ENCODE measurements at places on chromosomes 1 and 21.

DNA sequence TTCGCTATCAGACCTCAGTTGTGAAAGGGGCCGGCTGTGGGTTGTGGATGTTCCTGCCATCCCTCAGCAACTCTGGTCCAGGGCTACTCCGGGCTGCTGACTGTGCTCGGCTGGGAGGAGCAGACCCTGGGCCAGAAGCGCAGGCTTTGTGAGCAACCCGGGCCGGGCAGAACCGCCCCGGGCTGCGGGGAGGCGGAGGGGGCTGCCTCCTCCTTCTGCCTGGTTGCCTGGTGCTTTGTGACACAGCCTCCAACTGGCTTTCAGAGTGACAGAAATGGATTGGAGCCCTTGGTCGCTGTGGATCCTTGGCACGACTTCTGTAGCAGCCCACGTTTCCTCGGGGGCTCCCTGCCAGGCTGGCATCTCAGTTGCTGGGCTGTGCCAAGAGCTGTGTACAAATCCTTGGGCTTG, 10.0 kb downstream of the DRAXIN start:
- DNase-seq: no peak

DNA sequence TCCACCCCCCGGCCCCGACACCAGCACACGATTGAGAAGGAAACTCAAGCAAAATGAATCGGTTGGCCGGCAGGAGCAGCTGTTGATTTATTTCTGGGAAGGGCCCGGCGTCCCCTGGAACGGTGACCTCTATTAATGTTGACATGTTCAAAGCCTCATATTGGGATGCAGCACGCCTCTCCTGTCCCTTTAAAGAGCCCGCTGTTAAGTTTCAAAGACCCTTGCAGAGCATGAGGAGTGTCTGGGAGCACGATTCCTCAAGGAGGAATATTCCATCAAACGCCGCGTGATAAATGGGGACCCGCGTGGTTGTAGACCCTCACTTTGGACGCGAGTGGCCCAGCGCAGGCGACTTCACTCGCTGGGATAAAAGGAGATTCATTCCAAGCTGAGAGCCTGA, 21.5 kb upstream of the ACTL8 start:
- DNase-seq: no peak

DNA sequence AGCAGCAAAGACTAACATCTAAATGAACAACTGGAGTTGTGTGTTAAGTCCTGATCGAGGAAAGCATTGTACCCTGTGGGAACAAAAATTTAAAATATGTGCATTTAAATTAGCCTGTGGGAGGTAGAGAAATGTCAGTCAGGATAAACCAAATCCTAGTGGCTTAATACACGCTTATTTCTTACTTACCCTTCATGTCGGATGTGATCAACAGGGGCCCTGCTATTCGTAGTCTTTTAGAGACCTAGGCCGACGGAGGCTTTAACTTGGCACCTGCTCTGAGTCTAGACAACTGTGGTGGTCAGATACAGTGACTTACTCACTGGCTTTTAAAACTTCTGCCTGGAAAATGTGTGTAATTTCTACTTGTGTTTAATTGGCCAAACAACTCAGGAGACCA, 10.2 kb downstream of the GSTM3 start:
- no peak for DNase-seq

GRCh38 chr1:46484783-46485490, 4.7 kb upstream of the DMBX1 start:
- no peak for DNase-seq

DNA sequence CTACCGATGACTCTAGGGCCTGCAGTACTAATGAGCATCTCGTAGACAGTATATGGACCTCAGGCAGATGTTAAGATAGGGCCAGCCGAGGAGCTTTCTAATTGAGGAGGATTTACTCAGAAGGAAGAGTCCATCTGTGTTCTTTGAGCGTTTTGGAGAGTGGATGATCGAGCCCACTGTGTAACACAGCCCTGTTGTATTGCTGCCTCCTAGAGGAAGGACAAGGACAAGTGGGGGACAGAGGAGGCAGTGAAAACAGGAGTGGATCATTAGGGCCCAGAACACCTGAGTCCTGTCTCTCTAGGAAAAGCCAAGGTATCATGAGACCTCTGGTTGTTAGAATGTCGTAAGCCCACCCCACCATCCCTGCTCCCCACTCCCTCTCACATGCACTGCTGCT, 62.9 kb downstream of the TBX19 start:
- DNase-seq: no peak

- DNase-seq: no peak
Measured at GRCh38 chr21:22890656-22891055, 1892.4 kb downstream of the NCAM2 start.

GRCh38 chr1:169812131-169812530, 17.4 kb upstream of the METTL18 start:
- no peak for DNase-seq

GRCh38 chr1:10033359-10033845, 644 bp downstream of the UBE4B start:
- peak; percentile 26 for DNase-seq

DNA sequence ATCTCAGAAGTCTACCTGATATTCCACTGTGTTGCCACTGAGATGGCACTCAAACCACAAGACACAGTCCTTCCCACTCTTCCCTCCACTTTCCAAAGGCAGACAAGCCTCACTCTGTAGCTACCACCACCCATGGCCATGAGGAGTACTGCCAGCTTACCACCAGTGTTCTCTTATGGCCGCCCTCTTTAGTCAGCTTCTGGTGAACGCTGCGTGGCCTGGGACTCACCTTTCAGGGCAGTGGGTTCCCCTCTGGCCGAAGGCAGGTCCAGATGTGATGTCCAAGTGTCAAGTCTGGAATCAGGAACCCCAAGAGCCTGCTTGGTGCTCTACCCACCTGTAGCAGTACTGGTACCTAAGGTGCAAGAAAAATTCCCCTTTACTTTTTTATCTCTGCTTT, 580.8 kb downstream of the LRRIQ3 start:
- DNase-seq: no peak

GRCh38 chr1:23593556-23594148, 34.4 kb upstream of the ID3 start:
- DNase-seq: no peak

GRCh38 chr1:156804572-156805243, 11.9 kb downstream of the SH2D2A start:
- DNase-seq: peak; percentile 11

GRCh38 chr1:54052431-54052933, 522 bp downstream of the TMEM59 start:
- DNase-seq: peak; percentile 33

DNA sequence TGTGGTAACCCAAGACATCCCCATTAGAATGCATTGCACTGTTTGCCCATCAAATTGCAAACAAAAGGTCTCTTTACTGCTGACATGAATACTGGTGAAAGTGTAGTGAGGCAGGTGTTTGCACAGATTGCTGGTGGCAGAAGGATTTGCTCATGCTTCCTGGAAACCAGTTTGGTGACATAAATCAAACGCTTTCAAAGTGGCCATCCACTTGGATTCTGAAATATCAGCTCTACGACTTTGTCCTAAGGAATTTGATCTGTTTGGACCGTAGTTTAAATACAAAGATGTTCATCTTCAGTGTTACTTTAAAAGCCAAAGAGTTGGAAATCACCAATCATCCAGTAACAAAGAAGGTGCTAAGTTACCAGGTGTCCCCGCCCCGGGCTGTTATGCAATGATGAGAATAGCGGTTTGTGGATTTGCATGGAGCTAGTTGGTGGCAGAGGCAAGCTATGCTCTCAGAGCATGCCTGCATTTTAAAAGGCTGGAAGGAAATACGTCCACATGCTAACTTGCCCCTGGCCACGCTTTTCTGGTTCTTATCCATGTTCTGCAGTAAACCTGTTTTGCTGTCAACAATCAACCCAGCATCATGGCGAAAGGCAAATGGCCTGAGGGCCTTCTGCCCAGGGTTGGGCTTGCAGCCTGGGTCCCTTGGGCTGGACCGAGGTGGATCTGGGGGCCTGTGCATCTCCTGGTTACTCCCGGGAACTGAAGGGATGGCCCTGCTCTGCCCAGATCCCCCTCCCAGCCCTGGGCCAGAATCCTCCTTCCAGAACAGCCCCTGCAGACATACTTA, 49.2 kb downstream of the UMODL1 start:
- no peak for DNase-seq

DNA sequence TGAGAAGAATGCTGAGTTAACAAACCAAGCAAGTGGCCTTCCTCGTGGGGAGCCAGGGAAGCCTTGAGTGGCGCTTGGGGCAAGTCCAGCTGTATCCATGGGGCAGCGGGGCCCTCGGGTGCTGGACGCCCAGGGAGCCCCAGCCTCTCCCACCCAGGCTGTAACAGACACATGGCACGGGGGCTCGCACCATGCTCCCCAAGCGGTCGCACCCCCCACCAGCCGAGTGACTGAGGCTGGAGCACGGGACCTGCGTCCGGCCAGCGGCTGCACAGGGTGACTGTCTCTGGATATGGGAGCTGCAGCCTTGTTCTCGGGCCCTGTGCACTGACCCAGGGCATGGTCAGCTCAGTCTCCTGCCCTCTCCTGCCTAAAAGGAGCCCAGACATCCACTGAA, 53.9 kb upstream of the ACTRT2 start:
- DNase-seq: no peak

DNA sequence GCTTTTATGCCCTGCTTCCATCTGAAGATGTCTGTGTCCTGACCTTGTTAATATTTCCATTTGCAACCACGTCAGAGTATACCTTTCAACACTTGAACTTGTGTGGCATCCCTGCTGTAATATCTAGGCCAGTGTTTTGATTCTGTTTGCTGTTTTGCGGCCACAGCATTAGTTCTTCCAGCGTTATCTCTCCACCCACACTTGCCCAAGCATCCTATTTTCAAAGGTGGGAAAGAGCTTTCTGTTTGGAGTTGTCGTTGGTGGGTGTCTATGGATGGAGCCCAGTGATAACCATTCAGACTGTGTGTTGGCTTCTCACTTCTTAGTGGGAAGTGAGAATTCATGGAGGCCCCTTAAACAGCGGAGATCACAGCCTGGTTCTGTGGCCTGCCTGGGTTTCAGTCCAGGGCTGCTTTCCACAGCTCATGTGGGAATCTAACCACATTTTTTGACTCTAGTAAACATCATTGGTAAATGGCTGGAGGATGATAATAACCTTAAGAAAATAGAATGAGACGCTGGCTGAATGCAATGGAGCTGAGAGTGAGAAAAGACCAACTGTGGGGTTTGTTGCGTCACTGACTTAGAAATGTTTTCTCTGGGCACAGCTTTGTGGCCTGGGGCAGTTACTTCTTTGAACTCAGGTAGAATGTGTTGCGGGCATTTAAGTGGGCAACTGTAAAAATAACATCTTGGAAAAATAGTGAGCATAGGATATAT, 7.6 kb downstream of the TENT5C start:
- DNase-seq: peak; percentile 24

- no peak for DNase-seq
Measured at GRCh38 chr1:18263547-18264120, 156.0 kb downstream of the IGSF21 start.

DNA sequence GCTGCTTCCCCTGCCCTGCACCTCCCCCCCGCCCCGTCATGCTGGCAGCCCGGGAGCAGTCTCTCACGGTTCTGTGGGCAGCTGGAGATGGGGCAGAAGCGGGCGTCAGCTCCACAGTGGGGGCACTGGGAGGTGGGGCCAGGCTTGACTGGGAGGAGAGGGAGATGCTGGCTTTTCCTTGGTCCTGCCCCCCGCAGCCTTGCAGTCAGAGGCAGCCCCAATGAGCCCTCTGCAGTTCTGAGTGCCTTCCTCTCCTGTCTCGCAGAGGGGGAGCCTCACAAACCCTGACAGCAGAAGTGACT, 21.7 kb downstream of the ARHGEF10L start:
- DNase-seq: no peak

GRCh38 chr1:87935130-87935529, 606.5 kb downstream of the LMO4 start:
- no peak for DNase-seq

GRCh38 chr1:26265405-26265804, 14.5 kb upstream of the SH3BGRL3 start:
- DNase-seq: no peak

GRCh38 chr1:231359113-231359512, 21.0 kb downstream of the SPRTN start:
- DNase-seq: peak; percentile 92

- no peak for DNase-seq
Measured at GRCh38 chr1:36894824-36895223, 139.5 kb downstream of the GRIK3 start.

- DNase-seq: no peak
Measured at GRCh38 chr1:94803517-94804441, 16.4 kb upstream of the SLC44A3 start.

DNA sequence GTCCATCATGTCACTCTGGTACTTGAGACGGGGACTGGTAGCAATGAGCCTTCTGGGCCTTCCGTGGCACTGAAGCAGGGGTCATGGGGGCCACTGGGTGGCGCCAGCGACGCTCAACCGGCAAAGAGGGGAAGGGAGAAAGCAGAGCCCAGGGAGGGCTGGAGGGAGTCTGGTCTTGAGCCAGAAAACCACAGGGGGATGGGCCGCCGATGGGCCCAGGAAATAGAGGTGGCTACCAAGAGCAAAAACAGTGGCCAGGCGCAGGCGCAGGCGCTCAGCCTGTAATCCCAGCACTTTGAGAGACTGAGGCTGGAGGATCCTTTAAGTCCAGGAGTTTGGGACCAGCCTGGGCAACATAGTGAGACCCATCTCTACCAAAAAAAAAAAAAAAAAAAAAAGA, 21.8 kb downstream of the EXOC8 start:
- peak; percentile 50 for DNase-seq

DNA sequence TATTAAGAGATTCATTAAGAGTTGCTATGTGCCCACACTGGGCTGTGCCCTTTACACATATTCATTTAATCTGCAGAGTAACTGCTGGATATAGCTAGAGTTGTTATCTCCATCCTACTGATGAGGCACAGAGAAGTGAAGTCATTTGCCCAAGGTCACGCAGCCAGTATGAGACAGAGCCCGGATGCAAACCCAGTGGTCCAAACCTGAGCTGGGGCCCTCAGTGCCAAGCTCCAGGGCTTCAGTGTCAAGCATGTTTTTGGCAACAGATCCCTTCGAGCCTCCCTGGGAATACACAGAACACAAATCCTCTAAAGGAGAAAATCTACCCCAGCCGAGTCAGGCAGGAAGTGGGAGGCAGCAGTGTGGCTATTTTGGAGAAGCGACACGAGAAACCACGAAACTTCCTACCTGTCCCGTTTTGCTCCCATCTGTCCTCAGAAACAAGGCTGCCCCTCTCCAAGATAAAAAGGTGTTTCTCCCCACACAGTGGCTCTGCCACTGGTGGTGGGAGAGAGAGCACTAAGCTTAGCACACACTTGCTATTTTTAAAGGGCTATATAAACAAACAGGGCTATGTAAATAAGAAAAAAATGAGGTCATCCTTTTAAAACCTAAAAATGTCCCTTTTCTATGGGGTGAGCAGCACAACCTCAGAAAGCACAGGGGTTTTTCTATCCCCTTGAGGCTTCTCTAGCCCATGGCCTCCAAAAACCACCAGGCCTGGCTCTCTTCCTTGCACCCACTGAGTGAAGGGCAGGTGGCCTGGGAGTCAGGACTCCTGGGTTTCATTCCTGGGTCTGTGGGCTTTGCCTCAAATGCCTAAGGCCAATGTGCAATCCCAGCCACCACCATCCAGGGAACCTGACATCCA, 138.6 kb upstream of the EDN2 start:
- no peak for DNase-seq

Data from AML-193 (cell line).